Fibroblast of skin of abdomen (primary cell): ENCODE measurements at places on chromosomes 7 and 10.

GRCh38 chr10:87503886-87504285 is 807 bp upstream of the MINPP1 start:
- DNase-seq = no peak

GRCh38 chr10:58993480-58994221 is 182.8 kb upstream of the PHYHIPL start:
- no peak for DNase-seq

GRCh38 chr7:8386926-8387550 is 46.4 kb upstream of the NXPH1 start:
- no peak for DNase-seq

DNA sequence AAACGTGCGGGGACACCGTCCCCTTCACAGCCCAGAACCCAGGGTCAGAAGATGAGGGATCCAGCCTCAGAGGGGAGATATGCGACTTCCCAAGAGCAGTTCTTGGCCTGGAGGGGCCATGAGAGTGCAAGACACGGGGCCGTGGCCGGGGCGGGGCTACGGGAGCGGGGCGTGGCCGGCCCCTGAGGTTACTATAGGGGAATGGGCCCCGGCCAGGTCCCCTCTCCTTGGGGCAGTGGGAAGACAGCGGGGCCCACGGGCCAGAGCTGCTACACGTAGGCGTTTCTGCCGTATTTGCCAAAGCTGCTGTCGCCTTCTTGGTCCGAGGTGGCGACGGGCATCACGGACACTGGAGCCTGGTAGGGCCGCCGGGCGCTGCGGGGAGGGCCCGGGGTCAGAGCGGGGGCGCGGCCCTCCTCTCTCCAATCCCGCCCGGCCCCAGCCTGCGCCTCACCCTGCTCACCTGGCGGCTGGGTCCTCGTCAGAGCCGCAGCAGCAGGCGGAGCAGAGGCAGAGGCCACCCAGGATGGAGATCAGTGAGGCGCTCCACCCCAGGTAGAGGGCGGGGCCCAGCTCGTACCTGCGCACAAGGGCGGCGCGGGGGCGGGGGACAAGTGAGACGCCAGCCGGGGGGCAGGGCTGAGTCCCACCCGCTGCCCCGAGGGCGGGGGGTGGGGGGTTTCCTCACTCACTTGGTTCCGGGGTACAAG is 5.3 kb downstream of the CLDN15 start:
- DNase-seq = no peak

DNA sequence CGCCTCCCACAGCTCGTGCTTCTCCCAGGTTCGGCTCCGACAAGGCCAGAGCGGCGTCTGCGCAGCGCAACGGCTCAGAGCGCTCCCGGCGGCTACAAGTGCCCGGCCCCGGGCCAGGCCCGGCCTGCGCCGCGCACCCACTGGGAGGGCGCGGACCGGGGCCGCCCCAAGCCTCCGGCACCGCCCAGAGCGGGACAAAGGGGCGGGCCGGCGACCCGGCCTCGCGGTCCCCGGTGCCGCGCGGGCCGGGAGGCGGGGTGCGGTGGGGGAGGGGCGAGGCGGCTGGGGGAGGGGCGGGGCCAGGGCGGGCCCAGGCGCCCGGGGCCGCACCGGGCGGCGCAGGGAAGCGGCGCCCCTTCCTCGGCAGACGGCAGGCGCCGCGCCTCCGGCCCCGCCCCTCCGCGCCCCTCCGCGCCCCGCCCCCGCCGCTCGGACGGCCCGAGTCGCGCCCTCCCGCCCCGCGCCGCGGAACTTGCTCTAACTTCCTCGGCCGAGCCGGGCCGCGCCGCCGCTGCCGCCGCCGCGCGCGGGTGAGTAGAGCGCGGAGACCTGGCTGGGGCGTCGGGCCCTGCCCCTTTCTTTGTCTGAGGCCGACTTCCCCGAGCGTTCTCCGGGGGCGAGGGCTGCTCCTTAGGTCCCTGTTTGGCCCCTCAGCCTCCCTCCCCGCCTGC is at the start of gene TSPAN14:
Gene TSPAN14, plus strand, starts transcription at position 469 of the 671 bp plus-strand sequence. CDS start 34,924 bp downstream, outside the sequence.
- peak; percentile 80 for DNase-seq

DNA sequence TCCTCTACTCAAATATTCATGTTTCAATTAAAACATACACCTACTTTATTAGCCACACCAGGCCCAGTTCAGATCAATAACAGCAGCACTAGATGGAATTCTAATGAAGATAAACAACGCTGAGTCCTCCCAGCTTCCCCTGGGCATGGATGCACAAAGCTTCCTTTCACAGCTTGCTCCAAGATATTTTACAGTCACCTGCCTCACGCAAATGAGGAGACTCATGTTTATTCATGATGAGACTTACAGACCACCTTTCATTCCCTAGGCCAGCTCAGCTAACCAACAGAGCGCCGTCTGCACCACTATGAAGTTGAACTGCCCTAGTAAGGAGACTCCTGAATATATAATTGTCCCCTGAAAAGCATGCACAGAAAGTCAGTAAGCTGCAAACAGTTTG is 283.0 kb upstream of the AOAH start:
- no peak for DNase-seq

- no peak for DNase-seq
Observed at GRCh38 chr7:65475734-65476319, 102.2 kb downstream of the ZNF92 start.

GRCh38 chr7:91294639-91295220 is 30.5 kb downstream of the FZD1 start:
- DNase-seq = no peak

DNA sequence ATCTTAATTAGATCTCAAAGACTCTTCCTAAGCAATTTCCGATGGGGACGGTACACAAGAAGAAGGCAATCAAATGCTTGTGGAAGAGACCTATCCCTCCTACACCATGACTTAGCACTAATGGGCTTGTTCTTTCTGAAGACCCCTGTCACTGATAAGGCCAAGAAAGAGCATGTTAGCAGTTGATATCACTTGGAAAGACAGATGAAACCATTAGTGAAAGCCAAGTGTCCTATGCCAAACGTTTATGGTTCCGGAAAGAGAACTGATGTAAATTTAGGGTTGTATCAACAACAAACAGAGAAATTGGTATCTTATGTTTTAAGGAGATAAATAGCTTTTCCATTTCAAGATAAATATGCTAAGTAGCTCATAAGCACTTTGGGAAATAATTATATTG is 6.5 kb downstream of the UROS start:
- DNase-seq = no peak

DNA sequence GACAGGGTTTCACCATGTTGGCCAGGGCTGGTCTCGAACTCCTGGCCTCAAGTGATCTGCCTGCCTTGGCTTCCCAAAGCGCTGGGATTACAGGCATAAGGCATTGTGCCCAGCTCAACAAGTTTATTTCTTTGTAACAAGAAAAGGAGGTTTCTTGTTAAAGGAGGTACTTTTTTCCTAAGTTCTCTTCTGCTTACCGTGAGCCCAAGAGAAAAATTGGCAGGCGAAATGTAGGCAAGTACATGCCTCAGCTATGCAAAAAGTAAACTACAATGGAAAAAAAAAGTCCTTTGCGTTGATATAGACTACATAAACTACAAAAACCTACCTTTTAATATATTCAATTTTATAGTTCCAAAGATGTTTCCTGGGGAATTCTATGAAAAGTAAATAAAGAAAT is 122.6 kb downstream of the DKK1 start:
- DNase-seq = no peak

DNA sequence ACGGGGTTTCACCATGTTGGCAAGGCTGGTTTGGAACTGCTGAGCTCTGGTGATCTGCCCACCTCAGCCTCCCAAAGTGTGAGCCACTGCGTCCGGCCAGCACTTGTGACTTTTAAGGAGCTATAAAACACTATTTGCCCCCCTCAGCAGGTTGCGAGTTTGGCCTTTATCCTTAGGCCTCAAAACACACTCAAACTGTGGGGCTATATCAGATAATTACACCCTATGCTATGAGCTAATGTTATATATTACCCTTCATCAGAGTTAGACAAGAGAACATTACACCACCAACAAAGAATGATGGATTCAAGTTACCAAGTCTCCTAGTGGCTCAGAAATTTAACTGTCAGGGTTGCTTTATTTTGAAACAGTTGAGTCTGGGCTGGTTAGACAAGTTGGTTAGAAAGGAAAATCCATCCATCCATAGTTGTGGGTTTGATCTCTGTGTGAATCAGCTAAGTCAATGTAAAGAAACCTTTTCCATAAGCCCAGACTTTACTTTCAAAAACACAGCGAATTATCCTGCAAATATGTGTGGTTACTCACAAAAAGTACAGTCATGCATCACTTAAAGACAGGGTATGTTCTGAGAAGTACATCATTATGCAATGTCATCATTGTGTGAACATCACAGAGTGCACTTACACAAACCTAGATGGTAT is 115.8 kb downstream of the SEMA3D start:
- DNase-seq = peak; percentile 96

GRCh38 chr7:22278660-22279059 is 78.3 kb downstream of the RAPGEF5 start:
- no peak for DNase-seq

DNA sequence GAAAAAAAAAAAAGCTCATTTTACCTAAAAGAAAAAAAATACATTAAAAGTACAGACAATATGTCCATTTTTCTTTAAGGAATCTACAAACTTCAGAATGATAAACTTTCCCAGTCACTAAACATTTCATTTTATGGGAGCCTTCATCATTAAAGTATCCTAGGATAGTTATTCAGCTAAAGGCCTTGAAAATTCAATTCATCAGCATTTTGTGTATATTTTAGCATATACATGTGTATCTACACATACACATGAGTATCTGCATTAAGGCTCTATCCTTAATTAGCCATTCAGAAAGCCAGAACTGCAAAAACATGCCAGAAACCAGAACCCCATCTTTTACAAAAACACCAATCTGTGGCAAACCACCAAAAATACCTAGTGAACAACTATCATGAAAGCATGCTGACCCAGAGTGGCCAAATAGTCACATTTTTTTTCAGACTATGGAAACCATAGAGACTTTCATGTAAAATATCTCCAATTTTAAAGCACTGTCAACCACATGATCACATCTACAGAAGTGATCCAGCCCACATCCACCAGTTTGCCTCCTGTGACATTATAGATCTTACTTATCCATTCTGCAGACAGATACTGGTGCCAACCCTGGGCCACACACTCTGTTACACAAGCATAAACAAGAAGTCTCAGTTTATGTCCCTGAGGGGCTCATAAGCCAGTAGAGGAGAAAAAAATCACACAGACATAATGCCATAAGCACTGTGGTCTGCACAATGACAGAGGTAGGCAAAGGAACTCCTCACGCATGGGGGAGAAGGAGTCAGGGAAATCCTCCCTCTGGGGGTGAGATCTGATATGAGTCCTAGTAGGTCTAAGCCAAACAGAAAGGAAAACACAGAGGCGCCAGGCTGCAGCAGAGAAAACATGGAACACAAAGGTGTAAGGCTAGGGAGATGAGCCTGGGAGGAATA is 79.2 kb downstream of the SRPK2 start:
- no peak for DNase-seq

DNA sequence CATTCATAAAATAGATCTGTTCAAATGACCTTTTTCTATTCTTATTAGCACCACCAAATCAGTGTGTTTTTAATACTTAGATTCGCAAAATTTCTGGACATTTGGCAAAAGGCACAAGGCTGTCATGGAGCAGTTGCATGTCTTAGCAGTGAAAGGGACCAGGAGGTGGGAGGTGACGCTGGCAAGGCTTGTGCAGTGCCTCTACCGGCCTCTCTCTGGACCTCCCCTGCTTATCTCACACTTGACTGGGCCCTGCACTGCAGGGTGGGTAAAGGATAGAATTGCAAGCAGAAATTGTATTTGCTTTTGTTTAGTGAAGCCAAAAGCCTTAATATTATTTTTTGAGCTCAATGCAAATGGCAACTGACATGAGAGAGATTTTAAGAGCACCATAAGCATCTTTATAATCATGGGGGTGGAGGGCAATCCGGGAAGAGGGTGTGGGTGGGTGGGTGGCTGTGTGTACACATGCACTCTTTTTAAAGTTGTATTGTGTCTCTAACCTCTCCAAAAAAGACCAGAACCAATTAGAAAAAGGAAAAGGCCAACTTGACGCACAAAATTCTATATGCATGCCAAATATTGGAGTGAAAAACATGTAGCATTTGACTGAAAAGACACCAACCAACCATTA is 106.3 kb downstream of the WNT2 start:
- DNase-seq = no peak

DNA sequence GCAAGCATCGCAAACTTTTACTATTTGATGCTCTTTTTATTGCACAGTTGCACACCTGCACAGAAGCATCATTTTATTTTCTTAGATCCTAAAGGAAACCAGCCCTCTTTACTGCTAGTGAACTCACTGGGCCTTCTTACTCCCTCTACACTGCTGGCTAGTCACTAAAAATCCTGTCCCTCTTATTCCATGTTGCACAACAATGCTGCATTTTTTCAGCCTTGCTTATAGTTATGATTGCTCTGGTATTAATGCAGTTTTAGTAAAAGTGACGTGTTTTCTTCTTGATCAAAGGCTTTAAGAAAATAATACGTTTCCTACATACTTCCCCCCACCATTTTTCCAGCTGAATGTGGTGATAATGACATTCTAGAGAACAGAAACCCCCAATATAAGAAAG is 132.9 kb upstream of the FAM3C start:
- no peak for DNase-seq

DNA sequence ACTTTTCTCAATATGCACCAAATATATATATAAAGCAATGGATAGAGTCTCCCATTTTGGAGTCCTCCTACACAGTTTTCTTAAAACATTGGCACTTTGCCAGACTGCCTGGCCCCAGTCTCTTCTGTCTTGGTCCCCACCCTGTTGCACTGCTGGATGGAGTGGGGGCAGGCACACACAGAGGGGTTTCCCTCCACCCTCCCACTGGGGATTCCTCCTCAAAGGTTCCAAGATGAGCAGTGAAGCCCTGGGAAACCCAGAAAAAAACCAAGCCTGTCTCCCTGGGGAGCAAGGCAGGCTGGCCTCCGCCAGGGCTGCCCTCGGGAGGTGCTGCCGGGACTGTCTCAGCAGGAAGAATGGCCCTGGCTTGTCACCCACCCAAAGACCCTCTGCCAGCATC is 68.0 kb downstream of the SH3PXD2A start:
- no peak for DNase-seq

GRCh38 chr10:117552156-117552631 is 9.6 kb downstream of the EMX2 start:
- DNase-seq = peak; percentile 33

DNA sequence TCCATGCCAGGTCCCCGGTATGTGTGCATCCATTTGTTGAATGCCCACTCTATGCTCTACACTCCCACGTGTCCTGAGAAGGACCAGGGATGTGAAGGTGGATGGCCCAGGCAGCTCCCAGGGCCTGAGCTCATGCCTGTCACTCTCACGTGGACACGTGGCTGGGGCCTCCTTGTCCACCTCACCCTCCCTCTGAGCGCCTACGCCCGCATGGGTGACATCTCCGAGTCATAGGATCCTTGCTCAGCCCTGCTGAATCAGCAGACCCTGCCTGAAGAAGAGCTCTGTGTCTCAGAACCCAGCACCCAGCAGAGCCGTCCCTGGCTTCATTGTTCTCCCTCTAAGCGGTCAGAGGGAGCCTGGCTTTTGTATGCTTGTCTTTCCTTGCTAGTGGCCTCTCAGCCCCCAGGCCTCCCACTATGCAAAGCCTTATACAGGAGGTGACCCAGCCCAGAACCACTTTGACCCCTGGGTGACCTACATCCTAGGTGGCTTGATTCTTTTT is 107.9 kb upstream of the PPIF start:
- peak; percentile 46 for DNase-seq

- DNase-seq = no peak
Observed at GRCh38 chr7:2814946-2815874, 28.9 kb downstream of the GNA12 start.
